Spinal cord (tissue), 10 donors: ENCODE measurements at places on chromosomes 2 and 18. TPM values are rescaled to one million over a fixed set of nuclear protein-coding genes. Genes with fewer than 3 reads are reported as not detected.
A peak's percentile ranks its signal among the peaks of the same experiment; 100 is the strongest.

Gene FABP1
- not detected for total RNA-seq

GRCh38 chr2:21656330-21657075 lies 532.7 kb downstream of the TDRD15 start:
- DNase-seq, result no peak
- H3K36me3 ChIP-seq, result no peaks in the 10 kb centered on the region
- H3K27me3 ChIP-seq, result no peaks in the 10 kb centered on the region
- no peak overlapping the region for H3K4me3 ChIP-seq
- no peak overlapping the region for H3K27ac ChIP-seq

GRCh38 chr2:39728941-39729351 lies 50.1 kb downstream of the THUMPD2 start:
- H3K4me3 ChIP-seq, result no peak overlapping the region
- no peak overlapping the region for H3K27ac ChIP-seq
- H3K4me1 ChIP-seq, result no peaks in the 10 kb centered on the region
- H3K36me3 ChIP-seq, result no peaks in the 10 kb centered on the region
- H3K27me3 ChIP-seq, result no peaks in the 10 kb centered on the region
- no peak for DNase-seq

Gene EFR3B
- 40.9 TPM for total RNA-seq

GRCh38 chr2:115199966-115200365 lies 757.5 kb downstream of the DPP10 start:
- no peaks in the 10 kb centered on the region for H3K36me3 ChIP-seq
- no peak overlapping the region for H3K27ac ChIP-seq
- DNase-seq, result no peak

GRCh38 chr2:205352593-205352992 lies 329.7 kb upstream of the NRP2 start:
- peaks cover 3% of the 10 kb centered on the region for H3K4me1 ChIP-seq
- H3K4me3 ChIP-seq, result no peak overlapping the region
- DNase-seq, result no peak
- H3K27me3 ChIP-seq, result no peaks in the 10 kb centered on the region
- no peak overlapping the region for H3K27ac ChIP-seq

Gene CHRNA1
- total RNA-seq, result 0.22 TPM

GRCh38 chr2:47639467-47639866 lies 143.5 kb upstream of the MSH6 start:
- no peaks in the 10 kb centered on the region for H3K27me3 ChIP-seq
- no peaks in the 10 kb centered on the region for H3K4me1 ChIP-seq
- no peak for DNase-seq
- H3K27ac ChIP-seq, result no peak overlapping the region

DNA sequence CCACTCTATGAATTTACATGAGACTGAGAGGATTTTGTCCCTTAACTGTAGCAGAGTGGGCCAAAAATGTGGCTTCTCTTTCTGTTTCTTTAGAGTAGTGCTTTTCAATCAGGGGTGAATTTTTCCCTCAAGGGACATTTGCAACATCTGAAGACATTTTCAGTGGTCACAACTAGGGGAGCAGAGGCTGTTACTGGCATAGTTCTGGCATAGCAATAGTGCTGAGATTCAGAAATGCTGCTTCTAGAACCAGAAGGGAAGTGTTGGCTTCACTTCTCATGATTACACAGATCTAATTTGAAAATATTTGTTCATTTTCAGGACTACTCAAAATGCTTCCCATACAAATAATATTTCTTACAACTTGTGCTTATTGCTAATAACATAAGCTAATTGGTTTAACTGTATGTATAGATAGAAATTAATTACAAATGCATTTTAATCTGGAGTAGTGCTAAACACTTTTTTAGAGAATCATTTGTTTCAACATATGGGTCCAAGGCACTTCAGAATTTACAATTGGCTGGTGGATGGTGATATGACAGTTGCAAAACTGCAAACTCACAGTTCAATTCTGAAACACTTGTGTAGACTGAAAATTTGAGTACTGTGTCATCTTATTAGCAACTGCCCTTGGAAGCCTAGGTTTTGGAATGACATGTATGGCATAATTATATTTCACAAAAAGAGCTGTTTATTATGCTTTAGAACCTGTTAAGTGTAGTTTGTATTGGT lies 526.7 kb downstream of the THSD7B start:
- H3K36me3 ChIP-seq, result no peaks in the 10 kb centered on the region
- H3K27ac ChIP-seq, result no peak overlapping the region
- H3K4me1 ChIP-seq, result no peaks in the 10 kb centered on the region
- no peak for DNase-seq
- no peak overlapping the region for H3K4me3 ChIP-seq

DNA sequence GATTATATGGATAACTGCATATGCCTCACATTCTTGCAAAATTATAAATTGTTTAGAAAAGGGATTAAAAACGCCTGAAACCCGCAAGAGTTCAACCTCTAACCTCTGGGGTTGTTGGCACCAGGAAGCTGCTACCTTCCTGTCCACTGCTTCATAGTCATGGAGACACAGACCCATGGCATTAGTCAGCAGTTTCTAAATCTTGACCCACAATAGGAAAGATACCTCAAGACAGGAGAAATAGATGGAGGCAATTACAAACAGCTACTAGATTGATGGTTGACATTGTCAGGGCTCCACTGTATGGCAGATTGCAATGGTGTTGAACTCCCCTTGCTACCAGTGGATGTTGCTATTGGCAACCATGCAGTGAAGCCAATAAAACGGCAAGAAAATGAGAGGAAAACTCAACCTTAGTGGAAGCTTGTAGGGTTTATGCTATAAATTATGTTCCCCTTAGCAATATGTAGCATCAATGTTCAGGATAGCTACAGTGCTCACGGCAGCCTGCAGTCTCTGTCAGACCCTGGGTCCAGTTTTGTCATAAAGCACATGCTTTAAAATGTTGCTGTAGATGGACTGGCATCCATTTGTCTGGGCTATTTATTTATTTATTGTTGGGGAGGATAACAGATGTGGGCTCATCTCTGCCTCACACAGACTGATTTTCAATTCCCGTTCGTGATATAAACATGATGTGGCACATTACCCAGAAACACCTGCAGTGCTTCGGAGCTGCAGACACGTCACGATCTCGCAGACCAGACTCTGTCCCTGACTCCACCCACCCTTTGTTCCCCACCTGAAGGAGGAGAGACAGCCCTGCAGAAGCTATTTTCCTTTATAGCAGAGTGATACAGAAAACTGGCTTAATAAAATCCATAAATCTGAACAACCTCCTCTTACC lies 233.4 kb downstream of the AGPS start:
- peak overlapping the region; percentile 52 for H3K27ac ChIP-seq
- no peak overlapping the region for H3K4me3 ChIP-seq
- no peaks in the 10 kb centered on the region for H3K36me3 ChIP-seq

DNA sequence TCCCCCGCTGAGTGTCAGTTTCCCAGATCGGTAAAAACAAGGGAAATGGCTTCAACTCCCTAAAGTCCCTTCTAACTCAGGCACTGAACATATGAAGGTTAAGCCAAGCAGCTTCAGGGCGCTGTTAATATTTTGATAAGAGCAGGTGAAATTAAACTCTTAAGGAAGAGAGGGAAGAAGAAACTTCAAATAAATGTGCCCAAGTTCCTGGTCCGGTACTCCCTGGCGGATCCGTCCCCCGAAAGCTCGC lies 564 bp downstream of the TRABD2A start:
- no peaks in the 10 kb centered on the region for H3K36me3 ChIP-seq
- H3K4me3 ChIP-seq, result peak overlapping the region; percentile 38
- peaks cover 25% of the 10 kb centered on the region for H3K4me1 ChIP-seq
- no peak for DNase-seq

Gene SCYGR1
- total RNA-seq, result not detected

Gene REL
- total RNA-seq, result 8.7 TPM

DNA sequence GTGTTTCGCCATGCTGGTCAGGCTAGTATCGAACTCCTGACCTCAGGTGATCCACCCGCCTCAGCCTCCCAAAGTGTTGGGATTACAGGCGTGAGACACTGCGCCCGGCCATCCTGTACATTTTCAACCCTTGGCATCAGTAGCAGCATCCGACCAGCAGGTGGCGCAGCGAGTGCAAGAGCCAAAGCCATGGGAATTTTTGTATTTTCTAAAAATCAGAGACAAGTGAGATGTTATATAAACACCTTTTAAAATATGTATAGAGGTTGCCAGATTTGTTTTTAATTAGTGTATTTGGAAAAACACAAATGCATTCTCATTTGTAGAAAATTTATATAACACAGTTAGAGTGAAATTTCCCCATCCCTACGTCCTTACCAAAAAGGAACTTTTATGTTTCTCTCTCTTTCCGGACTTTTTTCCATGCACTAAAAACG lies 36.8 kb downstream of the MOGAT1 start:
- no peaks in the 10 kb centered on the region for H3K36me3 ChIP-seq
- H3K4me1 ChIP-seq, result peaks cover 4% of the 10 kb centered on the region
- H3K27me3 ChIP-seq, result no peaks in the 10 kb centered on the region

- H3K27me3 ChIP-seq, result no peaks in the 10 kb centered on the region
- peaks cover 14% of the 10 kb centered on the region for H3K4me1 ChIP-seq
- no peak for DNase-seq
- peaks cover 24% of the 10 kb centered on the region for H3K36me3 ChIP-seq
- no peak overlapping the region for H3K27ac ChIP-seq
- H3K4me3 ChIP-seq, result no peak overlapping the region
These were observed 88.0 kb downstream of the ITGB1BP1 start for GRCh38 chr2:9335322-9335832.

DNA sequence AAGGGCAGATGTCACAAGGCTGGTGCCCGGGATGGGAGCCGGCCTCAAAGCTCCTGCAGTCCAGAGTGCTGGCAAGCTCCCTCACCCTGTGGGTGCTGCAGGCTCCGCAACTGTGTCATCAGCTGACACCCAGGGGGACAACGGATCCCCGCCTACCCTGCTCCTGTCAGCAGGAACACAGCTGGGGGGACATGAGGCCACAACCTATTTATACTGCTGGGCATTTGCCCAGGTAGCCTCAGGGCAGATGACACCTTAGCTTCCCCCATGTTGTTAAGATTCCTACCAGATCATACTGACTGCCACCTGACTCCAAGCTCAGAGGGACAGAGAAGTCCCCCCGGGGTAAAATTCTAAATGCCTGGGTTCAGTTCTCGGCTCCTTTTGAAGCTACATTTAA lies 1.2 kb downstream of the ANKRD23 start:
- H3K36me3 ChIP-seq, result peaks cover 87% of the 10 kb centered on the region
- H3K27me3 ChIP-seq, result no peaks in the 10 kb centered on the region
- peaks cover 13% of the 10 kb centered on the region for H3K4me1 ChIP-seq
- H3K27ac ChIP-seq, result no peak overlapping the region
- DNase-seq, result no peak

DNA sequence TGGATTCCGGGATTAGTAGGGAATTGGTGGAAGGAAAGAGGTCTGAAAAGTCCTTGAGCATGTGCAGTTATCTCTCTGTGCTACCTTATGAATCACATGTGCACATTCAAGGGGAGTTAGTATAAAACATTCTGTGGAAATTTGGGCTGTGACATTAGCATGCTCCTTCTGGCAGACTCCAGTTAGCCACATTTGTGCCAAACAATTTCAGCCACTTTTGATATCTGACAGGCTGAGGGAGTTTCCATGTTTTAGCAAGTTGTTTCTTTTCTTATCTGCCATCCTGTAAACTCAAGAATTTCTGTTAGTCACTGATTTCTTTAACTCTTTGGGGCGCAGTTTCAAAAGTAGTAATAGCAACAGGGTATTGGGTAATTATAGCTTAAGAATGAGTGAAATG lies 28.3 kb upstream of the GYPC start:
- no peak for DNase-seq
- no peaks in the 10 kb centered on the region for H3K27me3 ChIP-seq
- H3K4me3 ChIP-seq, result no peak overlapping the region
- H3K36me3 ChIP-seq, result no peaks in the 10 kb centered on the region
- no peak overlapping the region for H3K27ac ChIP-seq

Gene EMILIN1
- total RNA-seq, result 46.2 TPM

Gene CCDC148
- total RNA-seq, result 11.1 TPM

GRCh38 chr2:65045651-65046050 lies 10.6 kb upstream of the CEP68 start:
- H3K36me3 ChIP-seq, result no peaks in the 10 kb centered on the region
- no peaks in the 10 kb centered on the region for H3K27me3 ChIP-seq
- peaks cover under 1% of the 10 kb centered on the region for H3K4me1 ChIP-seq
- no peak overlapping the region for H3K4me3 ChIP-seq
- no peak overlapping the region for H3K27ac ChIP-seq

- no peak overlapping the region for H3K4me3 ChIP-seq
- no peaks in the 10 kb centered on the region for H3K36me3 ChIP-seq
- no peak for DNase-seq
These were observed 43.7 kb downstream of the MYO3B start for GRCh38 chr2:170221317-170222288.

Gene ZAP70
- 0.40 TPM for total RNA-seq

Gene SLC30A3
- total RNA-seq, result 5.5 TPM

Gene CFC1
- 3.3 TPM for total RNA-seq

DNA sequence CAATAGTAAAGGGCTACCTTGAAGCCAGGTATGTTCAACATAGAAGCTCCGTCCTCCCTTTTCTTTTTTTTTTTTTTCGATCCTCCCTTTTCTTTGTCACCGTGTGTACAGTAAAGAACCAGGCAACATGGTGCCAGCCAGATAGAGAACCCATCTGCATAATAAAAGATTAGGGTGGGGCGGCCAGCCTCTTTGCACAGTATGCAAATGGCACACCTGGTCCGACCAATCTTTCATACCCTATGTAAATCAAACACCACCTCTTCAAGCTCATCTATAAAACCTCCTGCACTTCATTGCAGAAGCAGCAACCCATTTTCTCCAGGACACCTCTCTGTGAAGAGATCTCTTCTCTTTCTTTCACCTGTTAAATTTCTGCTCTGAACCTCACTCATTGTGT lies 7.3 kb upstream of the WDR33 start:
- DNase-seq, result no peak
- no peaks in the 10 kb centered on the region for H3K4me1 ChIP-seq
- no peak overlapping the region for H3K27ac ChIP-seq
- H3K4me3 ChIP-seq, result no peak overlapping the region
- no peaks in the 10 kb centered on the region for H3K27me3 ChIP-seq

- H3K36me3 ChIP-seq, result peaks cover 6% of the 10 kb centered on the region
- no peaks in the 10 kb centered on the region for H3K4me1 ChIP-seq
- no peak overlapping the region for H3K4me3 ChIP-seq
- H3K27me3 ChIP-seq, result no peaks in the 10 kb centered on the region
- no peak overlapping the region for H3K27ac ChIP-seq
These were observed 125.6 kb upstream of the CAPN13 start for GRCh38 chr2:30932870-30933269.

DNA sequence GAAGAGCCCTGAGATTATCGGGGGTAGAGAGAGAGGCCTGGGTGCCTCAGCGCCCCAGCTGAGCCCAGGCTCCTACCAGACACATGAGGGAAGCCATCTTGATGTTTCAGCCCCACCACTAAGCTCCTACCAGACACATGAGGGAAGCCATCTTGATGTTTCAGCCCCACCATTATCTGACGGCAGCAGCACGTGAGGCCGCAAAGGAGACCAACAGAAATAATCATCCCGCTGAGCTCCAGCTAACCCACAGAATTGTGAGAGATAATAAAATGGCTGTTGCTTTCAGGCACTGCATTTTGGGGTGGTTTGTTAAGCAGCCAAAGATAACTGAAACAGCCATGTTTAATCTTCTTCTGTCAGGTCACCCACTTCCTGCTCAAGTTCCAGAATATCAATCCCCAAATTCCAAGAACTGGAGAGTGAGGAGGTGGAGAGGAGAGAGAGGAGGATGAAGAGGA lies 29.3 kb upstream of the SOS1 start:
- no peaks in the 10 kb centered on the region for H3K4me1 ChIP-seq
- DNase-seq, result no peak
- H3K4me3 ChIP-seq, result no peak overlapping the region
- no peaks in the 10 kb centered on the region for H3K27me3 ChIP-seq

Gene PSMA8
- total RNA-seq, result not detected
